ENCODE measurements at places on chromosomes 11 and 22.
A peak's percentile ranks its signal among the peaks of the same experiment; 100 is the strongest.

DNA sequence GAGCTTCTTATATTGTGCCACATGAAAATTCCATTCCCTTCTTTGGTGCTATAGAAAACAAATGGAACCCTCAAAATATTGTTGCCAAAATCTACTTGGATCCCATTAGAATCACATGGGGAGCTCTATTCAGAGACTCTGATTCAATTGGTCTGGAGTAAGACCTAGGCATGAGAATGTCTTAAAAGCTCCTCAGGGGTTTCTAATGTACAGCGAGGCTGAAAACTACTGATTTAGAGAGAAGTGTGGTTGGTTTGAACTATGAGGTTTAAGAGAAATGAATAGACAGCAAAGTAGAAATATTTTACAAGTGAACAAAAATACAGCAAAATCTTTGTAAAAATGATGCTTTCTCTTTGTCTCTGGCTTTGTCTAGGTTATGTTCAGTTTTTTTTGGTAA lies 514.7 kb downstream of the CNTN5 start:
- DNase-seq, result no peak

DNA sequence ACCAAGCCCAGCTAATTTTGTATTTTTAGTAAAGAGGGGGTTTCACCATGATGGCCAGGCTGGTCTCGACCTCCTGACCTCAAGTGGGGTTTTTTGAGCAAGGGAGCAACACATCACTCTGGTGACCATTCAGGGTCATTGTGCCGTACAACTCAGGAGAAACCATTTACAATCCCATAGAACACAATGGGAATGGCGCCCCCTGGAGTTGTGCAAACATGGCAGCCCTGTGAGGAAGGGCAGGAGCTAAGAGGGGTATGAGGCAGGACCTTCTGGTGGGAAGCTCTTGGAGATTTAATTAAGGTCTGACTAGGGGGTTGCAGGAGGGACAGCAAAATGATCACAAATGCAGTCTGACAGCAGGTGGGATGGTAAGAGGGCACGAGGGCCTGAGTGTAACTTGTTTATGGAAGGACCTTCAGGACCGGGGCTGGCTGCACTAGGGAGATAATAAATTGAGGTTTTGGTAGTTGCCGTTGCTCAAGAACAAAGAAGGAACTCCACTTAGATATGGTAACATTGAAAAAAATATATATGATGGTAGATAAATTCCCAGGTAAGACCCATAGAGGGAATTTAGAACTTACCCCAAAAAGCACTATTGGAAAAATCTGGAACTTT lies 9.1 kb upstream of the CSF2RB start:
- no peak for DNase-seq

GRCh38 chr11:64786308-64786707 lies 8.0 kb upstream of the SF1 start:
- DNase-seq, result no peak

DNA sequence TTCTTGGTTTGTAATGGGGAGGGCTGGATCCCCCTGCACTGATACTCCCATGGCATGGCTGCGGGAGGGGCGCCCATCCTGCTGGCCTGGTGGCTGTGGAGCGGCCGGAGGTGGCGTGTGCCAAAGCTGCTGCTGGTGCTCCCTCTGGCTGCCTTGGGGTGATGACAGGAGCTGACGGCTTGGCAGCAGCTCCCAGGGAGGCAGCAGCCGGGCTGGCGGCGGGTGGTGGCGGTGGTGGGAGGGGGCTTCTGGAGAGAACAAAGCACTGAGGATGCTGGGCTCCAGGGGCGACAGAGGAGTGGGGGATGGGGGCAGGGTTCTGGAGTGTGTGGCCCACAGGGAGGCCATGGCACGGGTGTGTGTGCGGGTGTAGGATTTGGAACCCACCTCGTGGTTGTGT lies 11.4 kb upstream of the MPPED1 start:
- DNase-seq, result no peak

DNA sequence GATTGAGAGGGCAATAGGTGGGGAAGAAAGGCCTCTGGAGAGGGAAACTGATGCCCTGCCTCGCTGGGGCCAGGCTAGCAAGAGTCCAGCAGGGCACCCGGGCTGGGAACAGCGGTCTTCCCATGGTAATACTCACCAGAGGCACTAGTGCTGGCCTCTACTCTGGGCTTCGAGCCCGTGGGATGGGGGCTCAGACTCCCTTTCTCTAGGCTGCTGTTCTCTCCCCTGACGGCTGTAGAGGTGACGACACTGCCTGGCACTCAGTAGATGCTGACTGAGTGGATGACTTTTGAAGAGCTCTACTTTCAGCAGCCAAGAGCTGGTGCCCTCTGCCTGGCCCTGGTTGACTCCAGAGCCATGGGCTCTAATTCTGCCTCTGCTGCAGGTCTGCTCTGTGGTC lies 818 bp upstream of the C1QTNF4 start:
- no peak for DNase-seq

- DNase-seq, result no peak
Measured at GRCh38 chr11:58654908-58655296, 32.4 kb downstream of the CNTF start.

GRCh38 chr11:108758458-108758857 lies 93.6 kb downstream of the DDX10 start:
- DNase-seq, result no peak

DNA sequence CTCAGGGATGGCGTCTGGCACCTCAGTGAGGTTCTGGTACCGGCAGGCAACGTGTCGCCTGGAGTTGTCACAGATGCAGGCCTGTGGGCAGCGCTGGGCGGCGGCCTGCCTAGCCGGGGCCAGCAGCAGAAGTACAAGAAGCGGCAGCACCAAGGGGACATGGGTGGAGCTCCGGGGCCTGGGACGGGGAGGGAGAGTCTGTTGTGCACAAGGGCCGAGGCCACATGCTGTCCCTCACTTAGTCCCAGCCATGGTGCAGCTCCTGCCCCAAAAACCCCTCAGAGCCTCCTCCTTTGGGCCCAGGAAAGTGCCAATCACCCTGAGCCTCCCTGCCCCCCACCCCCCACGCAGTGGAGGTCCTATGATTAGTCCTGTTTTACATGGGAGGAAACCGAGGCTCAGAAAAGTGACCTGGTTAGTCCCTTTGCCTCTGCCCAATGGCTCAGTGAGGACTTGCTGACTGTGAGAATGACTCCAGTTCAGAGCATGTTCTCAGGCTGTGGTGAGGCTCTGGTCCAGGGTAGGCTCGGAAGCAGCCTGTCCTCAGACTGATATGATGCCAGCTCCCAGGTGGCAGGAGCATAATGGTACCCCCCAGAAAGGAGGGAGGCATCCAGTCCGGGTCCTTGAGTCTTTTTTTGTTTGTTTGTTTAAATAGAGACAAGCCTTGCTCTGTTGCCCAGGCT lies 1.1 kb downstream of the CHADL start:
- DNase-seq, result no peak

- no peak for DNase-seq
Measured at GRCh38 chr11:78261367-78261766, 72.6 kb downstream of the USP35 start.

DNA sequence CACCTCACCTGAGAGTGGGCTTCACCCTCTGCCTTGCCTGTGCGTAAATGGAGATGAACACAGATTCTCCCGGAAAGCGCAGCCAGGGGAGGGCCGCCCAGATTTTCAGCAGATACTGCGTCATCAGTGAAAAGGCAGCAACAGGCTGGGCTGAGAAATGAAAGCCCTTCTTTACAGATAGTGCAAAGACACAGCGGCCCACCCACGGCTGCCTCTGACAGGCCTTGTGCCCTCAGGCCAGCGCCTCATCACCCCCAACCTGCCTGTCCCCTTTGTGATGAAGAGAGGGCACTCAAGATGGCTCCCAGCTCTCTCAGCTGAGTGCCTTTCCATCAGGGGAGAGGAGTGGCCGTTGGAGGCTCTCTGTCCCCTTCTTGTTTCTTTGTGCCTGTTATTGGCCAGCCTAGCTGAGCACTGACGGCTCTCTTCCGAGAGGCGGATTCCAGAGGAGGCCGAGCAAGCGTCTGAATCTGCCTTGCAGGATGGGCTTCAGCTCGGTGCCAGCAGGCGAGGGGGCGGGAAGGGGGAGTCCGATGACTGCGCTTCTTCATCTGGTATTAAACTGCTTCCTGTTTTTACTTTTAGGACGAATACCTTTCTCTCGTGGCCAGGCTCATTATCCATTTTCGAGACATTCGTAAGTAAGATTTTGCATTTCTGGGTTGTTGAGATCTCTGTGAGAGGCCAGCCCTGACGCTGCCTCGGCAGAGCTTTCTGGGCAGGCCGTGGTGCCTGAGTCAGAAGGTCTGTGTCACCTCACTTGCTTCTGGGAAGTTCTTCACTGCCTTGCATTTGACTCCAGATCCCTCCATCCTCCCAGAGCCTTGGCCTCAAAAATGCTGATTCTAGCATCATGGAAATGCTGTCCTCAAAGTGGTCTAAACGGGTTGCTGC lies 43.7 kb downstream of the MED15 start:
- no peak for DNase-seq

GRCh38 chr11:23974601-23975000 lies 522.3 kb upstream of the LUZP2 start:
- DNase-seq, result no peak

- no peak for DNase-seq
Measured at GRCh38 chr11:117950301-117950700, 21.1 kb upstream of the TMPRSS13 start.

DNA sequence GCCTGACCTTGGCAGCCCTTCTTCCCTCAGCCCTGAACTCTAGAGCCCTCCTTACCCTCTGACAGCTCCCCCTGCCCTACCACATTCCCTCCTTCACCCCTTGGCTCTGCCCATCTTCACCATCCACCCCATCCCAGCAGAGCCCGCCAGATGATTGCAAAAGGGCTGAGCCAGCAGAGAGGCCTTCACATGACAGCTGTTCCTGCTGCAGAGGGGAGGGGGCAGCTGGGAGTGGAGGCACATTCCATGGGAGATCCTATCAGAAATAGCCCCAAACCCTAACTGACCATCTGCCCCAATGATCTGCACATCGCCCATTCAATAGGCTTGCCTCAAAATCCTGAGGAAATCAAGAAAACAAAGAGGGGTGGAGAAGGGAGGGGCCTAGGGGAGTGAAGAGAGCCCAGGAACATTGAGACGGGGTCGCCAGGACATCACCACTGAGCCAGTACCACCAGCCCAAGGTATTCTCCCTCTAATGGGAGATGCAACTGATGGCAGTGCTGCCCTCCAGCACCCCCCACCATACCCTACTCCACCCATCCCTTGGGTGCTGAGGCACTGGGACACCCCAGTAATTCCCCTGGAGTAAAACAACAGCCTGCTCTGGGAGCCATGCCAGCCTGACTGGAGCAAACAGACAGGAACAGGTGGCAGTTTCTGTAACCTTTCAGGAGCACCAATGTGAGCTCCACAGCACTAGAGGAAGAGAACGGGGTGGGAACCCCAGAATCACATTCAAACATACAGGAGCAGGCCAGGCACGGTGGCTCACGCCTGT lies 8.0 kb upstream of the AHNAK start:
- DNase-seq, result no peak

GRCh38 chr11:76783896-76784813 lies 999 bp downstream of the TSKU start:
- DNase-seq, result peak; percentile 27

DNA sequence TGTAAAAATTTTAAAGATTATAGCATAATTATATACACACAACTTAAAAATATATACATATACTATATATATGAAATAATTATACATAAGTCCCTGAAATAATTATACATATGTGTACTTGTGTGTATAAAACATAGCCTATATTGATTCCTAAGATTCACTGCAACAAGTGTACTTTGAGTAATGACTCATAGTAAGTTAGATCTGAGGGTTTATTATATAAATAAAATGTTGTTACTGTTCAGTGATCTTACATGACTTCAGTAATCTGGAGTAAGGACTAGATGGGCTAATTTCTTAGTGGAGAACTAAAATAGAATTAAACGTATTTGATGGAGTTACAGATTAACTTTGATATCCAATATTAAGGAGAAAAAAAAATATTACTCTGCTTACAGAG lies 350.5 kb downstream of the CNTN5 start:
- DNase-seq, result no peak

GRCh38 chr22:44444341-44445306 lies 53.4 kb downstream of the RTL6 start:
- DNase-seq, result no peak

GRCh38 chr11:75703695-75704237 lies 13.9 kb upstream of the MOGAT2 start:
- DNase-seq, result no peak

- no peak for DNase-seq
Measured at GRCh38 chr22:27603800-27604144, 197.8 kb downstream of the MN1 start.

DNA sequence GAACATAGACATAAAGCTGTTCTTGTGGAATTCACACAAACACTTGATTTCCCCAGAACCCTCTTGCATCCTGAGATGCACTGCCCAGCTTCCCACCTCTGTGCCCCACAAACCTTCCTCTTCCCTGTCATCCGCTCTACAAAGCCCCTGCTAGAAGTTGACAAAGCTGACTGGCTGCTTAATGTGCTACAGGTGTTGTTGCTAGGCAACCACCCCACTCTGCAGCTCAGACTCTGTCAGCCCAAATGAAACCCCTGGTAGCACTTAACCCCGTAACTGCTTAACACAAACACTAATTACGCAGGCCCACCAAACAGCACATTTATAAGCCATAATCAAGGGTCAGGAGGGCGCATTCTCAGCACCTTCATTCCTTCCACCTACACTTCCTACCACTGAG lies 172.0 kb upstream of the CADM1 start:
- DNase-seq, result no peak

DNA sequence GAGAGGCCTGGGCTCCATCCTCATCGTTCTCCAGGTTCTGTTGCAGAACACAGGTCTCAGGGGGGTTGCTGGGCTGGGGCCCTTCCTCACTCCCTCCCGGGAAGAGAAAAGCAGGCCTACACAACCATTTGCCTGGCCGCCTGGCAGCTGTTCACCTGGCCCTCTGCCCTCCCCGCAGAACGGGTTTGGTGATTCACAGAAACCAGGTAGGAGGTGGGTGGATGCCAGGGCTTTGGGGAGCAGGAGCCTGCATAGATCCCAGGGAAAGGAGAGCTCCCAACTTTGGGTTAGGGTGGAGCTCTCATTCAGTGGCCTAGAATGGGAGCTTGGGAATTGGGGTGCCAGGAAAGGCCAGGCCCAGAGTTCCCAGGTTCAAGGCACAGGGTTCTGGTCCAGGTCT lies 995 bp downstream of the TMEM134 start:
- DNase-seq, result no peak

DNA sequence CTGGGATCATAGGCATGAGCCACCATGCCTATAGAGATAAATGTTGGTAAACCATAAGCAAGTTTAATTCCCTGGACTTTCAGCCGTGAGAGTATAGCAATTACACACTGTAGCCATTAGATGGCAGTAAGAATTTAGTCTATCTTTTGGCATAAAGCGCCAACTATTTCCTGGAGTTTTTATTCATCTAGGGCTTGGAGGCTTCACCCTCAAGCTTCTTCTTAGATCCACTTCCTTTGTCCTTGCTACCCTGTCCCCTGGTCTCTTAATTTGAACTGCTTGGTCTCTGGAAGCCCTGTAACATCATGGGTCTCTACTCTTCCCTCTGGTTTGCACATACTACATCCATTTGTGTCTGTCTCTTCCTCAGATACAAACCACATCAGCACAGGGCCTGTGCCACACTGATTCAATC lies 38.2 kb downstream of the OR10A6 start:
- peak; percentile 41 for DNase-seq

DNA sequence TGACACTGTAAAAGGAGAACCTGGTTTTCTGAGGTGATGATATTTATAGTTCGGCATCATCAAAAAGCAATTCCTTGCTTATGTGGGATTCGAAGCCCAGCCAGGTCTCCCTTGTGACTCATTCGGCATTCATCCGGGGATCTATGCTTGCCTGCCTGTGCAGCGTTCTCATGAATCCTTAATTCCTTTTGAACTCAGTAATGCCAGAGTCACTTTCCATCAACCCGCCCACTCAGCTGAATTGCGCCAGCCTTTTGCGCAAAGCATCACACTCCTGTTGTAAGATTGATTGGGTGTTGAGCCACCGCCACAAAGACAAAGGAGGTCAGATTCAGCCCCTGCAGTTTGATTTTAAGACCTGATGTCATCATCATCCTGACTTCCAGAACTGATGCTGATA lies 128.6 kb downstream of the SLC17A6 start:
- DNase-seq, result no peak

Measured in hematopoietic multipotent progenitor cell treated with erythropoietin and hydrocortisone succinate and interleukin-3 and kit ligand, for 15 days (in vitro differentiated cells).